D341Med (cell line): ENCODE measurements at places on chromosomes 5 and 9.

GRCh38 chr9:68817079-68817875 is 112.2 kb downstream of the PIP5K1B start:
- DNase-seq: no peak

GRCh38 chr9:130101915-130102314 is 48.2 kb downstream of the GPR107 start:
- no peak for DNase-seq

GRCh38 chr9:6054280-6055099 is 39.1 kb upstream of the RANBP6 start:
- peak; percentile 69 for DNase-seq

- no peak for DNase-seq
Observed at GRCh38 chr5:134772461-134773125, 14.0 kb downstream of the DDX46 start.

GRCh38 chr9:88652876-88653275 is 117.9 kb downstream of the NXNL2 start:
- DNase-seq: no peak

DNA sequence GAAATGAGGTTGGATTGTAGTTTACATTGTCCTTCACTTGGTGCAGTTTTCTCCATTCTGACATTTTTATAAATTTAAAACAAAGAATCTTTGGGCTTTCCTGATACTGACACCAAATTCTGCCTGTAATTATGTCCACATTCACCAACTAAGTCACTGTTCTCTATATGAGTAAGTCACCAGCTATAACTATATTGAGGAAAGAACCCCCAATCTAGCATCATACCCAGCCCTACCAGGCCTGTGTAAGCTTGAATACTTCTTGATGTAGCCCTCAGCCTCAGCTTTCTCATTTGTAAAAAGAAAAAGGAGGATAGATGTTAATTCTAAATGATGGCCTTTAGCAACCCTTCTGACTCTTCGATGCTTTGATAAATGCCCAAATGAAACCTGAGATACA is 112.7 kb upstream of the FST start:
- DNase-seq: no peak

DNA sequence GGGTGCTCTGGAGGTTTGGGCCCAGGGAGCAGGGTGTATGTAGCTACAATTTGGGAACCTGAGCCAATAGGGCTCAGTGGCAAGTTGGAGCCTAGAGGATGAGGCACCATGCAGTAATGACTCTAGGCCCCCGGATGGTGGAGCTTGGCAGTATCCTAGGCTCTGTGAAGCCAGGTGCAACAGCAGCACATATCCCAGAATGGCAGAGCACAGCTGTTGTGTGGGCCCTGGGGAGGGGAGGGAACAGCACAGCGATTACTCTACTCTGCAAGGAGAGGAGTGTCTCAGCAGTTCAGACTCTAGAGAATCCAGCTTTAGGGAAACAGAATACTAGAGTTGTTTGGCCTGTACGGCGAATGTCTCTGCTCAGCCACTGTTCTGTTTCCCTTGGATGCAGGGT is 56.1 kb downstream of the LRRTM2 start:
- DNase-seq: peak; percentile 31

DNA sequence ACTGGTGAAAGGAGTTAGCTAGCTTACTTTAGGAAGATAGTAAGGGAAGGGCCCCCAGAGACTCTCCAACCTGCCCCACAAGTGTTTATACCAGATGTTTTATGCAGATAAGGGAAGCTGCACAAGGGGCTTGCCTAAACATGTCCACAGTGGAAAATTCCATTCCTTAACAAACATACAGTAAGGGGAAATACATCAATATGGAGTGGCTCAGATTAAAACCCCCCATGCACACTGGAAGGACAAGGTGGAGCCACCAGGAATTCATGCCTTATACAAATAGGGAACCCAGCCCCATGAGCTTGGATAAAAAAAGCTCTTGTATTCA is 106.3 kb upstream of the GPBP1 start:
- no peak for DNase-seq

- no peak for DNase-seq
Observed at GRCh38 chr9:3809724-3810123, 283.9 kb upstream of the RFX3 start.

GRCh38 chr5:175325681-175326080 is 118.3 kb downstream of the DRD1 start:
- no peak for DNase-seq

DNA sequence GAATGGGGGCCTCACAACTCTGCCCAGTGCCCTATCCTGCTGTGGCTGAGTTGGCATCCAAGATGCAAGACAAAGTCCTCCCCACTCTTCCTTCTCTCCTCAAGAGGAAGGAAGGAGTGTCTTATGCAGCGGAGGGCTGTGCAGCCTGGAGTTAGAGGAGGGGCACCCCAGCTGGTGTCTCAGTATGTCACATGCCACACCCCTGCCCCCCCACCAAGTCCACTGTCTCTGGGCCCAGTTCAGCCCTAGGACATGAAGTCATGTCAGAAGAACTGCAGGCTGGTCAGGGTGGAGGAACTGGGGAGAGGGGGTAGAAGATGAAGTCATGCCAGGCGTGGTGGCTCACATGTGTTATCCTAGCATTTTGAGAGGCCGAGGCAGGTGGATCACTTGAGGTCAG is 28.0 kb upstream of the SLC28A3 start:
- no peak for DNase-seq

- DNase-seq: no peak
Observed at GRCh38 chr5:149500922-149501582, 50.2 kb downstream of the CSNK1A1 start.

DNA sequence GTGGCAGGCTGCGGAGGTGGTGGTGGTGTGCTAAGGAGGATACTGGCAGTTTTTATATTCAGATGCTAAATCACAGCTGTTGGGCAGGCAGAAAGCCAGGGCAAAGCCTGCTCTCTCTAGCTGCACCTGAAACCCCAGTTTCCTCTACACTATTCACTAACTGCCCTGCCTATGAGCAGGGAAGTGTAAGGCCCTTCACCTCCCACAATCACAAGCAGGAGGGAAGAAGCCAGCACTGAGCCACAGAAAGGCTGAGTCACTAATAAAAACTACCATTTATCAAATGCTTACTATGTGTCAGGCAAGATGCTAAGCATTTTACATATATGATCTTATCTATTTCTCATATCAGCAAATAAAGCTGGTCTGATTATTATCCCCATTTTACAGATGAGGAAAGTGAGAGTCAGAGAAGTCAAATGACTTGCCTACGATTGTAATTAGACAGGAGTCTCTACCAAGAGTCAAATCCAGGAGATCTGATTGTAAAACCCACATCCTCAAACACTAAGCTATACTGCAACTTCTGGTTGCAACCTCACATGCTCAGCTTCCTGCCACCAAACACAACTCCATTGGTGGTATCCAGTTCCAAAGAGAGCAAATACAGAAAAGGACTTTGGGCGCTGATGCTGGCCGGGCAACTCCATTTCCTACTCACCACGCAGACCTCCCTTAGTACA is 17.7 kb upstream of the IL6ST start:
- DNase-seq: no peak

GRCh38 chr9:74642376-74642775 is 145.2 kb downstream of the RORB start:
- no peak for DNase-seq

DNA sequence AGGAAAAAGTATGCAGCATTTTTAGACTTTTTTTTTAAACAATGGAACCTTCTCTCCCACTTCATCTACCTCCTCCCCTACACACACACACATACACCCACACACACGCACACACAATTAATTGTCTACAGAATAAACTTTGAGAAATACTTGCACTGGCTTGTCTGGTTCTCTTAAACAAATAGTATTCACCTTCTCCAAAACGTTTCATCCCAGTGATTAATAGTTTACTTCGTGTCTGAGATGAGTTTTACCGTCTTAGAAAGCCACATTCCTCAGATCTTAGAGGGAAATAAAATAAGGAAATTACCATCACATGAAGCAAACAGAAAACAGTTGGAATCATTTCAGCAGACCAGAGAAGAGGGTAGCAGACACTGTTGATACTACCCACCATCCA is 570.6 kb upstream of the CLINT1 start:
- DNase-seq: no peak

DNA sequence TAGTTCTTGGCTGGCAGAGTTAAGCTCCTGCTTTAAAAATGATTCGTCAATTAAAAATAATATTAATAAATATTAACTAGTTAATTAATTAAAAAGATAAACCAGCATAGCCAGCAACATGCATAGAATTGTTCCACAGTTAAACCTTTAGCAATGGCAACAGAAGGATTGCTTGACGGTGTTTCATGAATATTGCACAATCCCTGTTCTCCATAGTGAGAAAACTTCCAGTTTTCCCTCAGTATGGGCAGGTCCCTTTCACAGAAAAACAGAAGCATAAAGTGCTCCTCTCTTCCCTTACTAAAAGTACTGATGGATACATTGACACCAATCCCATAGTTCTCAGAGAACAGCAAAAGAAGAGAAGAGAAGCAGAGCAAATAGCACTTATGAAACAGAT is 71.4 kb upstream of the CAST start:
- no peak for DNase-seq

GRCh38 chr9:131704141-131704983 is 35.5 kb downstream of the RAPGEF1 start:
- peak; percentile 71 for DNase-seq

GRCh38 chr5:94968507-94969095 is 316.3 kb downstream of the MCTP1 start:
- peak; percentile 54 for DNase-seq

DNA sequence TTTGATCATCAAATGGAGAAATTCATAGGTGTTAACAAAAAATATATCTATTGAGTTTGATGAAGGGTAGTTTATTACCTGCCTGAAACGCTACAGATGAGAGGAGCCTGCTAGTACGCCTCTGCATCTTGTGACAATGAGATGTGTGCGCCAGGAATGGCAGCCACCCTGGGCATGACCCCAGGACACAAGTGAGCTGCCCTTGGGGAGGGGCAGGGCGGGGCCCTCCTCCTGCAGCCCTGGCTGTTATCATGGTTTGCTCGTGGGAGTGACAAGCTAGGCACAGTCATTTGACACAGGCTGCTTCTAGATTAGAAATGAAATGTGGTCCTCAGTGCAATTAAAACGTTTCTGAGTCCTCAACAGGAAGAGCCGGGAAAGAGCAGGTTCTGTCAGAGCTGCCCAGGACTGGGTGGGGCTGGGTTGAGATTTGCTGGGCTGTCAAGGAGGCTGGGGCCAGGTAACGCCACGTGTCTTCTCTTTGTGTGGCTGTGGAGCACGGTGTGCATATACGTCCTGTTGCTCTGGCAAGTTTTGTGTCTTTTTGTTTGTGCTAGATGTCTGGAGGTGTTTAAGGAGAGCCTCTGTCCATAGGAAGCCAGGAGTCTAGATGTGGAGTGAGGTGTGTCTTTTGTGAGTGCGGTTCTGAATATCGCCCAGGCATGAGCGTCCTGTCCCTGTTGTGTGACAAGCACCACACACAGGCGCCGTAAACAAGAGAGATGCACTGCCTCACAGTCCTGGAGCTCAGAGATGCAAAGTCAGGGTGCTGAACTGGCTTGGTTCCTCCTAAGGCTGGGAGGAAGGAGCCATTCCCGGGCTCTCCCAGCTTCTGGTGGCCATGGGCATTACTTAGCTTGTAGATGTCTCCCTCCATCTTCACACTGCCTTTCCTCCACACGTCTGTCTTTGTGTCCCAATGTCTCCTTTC is 129.0 kb upstream of the IRX4 start:
- no peak for DNase-seq

DNA sequence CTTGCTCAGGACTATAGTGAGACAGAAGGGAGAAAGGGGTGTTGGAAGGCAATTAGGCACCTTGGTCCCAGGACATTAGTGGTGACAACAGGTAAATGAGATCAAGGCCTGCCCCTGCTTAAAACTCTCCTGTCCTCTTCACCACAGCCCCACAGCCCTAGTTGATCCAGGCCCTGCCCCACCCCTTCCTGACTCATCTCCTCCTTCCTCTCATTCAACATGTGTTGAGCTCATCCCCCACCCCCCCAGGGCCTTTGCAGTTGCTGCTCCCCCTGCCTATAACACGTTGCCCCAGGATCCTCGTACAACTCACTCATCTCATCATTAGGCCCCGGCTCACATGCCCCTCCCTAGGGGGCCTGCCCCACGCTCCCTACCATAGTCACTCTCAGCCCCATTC is 66.8 kb downstream of the TSPAN17 start:
- DNase-seq: no peak

GRCh38 chr9:96047741-96048103 is 172.2 kb downstream of the ERCC6L2 start:
- no peak for DNase-seq

DNA sequence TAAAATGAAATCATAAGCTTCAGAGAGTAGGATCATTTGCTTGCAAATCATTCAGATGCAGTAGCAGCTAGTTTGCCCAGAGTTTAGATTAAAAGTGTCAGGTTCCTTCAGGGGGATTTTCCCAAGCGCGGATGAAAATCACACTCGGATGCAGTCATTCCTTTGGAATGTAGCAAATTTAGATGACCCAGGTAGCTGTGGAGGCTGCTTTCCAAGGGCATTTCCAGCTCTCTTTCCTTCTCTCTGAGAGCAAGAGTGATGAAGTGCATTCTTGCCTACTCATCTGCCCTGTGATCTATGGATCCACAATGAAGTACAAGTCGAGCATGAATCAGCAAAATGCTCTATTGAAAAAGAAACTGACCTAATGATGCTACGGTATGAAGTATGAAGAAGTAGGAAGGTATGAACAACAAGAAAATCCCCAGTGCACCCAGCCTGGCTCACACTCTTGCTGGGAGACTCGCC is 200.2 kb downstream of the PLK2 start:
- peak; percentile 12 for DNase-seq

GRCh38 chr5:145791866-145792265 is 43.3 kb downstream of the PRELID2 start:
- DNase-seq: no peak
